ENCODE measurements at places on chromosomes 5 and 9. TPM values are rescaled to one million over a fixed set of nuclear protein-coding genes. Genes with fewer than 3 reads are reported as not detected.

TBC1D2 gene
- total RNA-seq: 12.4 TPM

DNA sequence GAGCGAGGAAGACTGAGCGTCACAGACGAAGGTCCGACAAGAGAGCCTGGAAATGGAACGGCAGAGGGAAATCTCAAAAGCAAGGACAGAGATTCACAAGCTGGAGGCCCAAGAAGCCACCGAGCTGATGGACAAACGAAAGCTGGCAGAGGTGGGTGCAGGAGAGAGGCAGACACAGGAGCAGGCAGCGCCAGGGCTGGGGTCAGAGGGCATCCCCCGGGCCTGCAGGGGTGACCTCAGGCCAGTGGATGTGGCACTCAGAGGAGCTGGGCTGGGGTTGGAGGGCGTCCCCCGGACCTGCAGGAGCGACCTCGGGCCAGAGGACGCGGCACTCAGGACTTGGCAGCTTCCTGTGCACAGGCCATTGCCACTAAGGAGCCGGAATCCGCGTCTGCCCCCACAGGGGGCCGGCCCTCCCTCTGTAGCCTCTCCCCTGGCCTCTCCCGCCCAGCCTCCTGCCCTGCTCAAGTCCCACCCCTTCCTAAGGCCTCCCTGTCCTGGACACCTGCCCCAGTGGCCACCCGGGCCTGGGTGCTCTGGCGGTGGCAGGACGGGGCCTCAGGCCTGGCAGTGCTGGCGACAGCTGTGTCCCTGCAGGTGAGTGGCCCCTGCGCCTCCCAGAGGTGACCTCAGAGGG is 40.4 kb downstream of the EXD3 start:
- DNase-seq: peak; percentile 71

- DNase-seq: no peak
These were observed 182.5 kb upstream of the PPP1R2B start for GRCh38 chr5:156667616-156668015.

- no peak for DNase-seq
These were observed 123.6 kb upstream of the CCDC112 start for GRCh38 chr5:115419846-115420585.
